Activated CD4-positive, alpha-beta T cell treated with anti-CD3 and anti-CD28 coated beads, Interleukin-2, amount 10 ng/mL, durations not matched to agents 24 days and 14 days (primary cell): ENCODE measurements at places on chromosomes 12 and 14. TPM values are rescaled to one million over a fixed set of nuclear protein-coding genes. Genes with fewer than 3 reads are reported as not detected.

DNA sequence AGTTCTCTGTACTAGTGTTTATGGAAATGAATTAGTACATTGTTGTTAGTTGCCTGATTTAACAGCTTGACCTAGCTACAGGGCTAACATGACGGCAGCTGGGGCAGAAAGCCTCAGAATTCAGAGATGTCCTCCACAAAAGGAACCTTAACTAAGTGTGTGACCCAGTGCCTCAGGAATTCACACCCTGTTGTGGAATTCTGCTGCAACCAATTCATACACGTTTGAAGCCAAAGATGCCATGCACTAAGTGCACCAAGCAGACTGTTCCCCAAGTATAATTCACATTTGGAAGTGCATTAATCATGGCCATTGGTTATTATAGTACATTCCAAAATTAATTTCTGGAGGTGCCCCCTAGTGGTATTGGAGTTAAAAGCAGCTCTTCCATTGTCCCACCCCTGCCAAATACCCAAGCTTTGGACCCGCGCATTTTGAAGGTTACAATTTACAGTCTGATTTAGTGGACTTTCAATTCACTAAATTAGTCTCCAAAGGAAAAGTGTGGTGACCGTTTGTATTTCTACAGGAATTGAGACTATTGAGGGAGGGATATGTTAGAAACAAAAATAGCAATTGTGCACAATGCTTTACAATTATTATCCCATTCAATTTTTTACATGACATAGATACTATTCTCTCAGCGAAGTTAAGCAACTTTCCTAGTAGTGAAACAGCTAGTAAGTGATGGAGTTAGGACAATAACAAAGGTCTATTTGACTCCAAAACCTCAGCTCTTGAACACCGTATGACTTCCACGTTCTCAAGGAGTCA is 85.9 kb downstream of the PAX9 start:
- no peak for DNase-seq

DNA sequence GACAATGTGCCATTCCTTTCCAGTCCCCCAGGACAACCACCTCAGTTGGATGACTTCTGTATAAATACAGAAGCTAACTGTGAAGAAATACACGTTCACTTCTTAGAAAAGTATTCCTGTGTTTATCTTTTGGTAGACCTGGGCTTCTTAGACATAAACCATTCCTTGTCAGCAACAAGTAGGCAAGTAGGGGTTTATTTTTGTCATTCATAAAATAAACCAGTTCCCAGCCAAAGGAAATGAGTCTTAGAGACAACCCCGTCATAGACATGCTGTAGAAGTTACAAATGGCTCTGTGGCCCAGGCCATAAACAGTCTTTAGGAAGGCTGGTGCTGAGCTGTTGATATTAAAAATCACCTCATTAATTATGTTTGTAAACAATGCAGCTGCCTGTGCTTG is 243.2 kb downstream of the SPTSSA start:
- DNase-seq: no peak

Gene OR6C76
- not detected in 2 replicates for total RNA-seq

GRCh38 chr14:90628825-90629224 is 187.4 kb downstream of the TTC7B start:
- DNase-seq: no peak

- no peak for DNase-seq
These were observed 63.7 kb upstream of the YARS2 start for GRCh38 chr12:32819424-32819823.

DNA sequence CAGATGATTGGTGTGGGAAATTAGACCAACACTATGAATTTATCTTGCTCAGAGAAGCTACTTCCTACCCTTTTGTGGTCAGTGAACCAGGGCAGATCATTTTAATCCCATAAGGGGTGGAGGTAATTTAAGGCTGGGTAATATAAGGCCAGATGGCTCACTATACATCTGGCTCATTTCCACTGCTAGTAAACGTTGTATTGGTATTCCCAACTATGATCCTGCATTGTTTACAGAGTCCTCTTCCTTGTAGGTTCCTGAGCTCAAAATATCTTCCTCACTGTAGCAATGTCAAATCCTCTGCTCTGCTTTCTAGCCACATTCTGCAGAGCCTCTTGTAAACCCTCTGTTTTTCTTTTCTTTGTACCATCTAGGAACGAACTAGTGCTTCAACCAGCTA is 93.0 kb upstream of the MGAT4C start:
- no peak for DNase-seq

Gene MIPOL1
- total RNA-seq: not detected in 2 replicates

DNA sequence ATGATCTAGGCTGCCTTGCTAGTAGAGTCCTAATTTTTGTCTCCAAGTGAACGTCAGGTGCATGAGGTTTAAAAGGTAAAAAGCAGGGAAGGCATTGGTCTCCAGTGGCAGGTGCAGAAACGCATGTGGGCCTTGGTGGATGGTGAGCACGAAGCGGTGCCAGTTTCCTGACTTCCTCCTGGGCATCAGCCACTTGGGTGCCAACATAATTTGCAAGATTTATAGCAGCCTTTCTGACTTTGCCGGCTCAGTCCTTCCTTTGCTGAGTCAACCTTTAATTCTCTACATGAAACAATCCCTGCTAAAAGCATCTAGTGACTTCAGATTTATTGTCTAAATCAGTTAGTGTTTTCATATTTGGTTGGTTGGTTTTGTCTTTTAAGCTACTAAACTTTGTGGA is 355.7 kb upstream of the TMEM132C start:
- no peak for DNase-seq

- no peak for DNase-seq
These were observed 93.9 kb downstream of the RPS6KA5 start for GRCh38 chr14:90966493-90966892.

Gene JDP2
- 1.1 and 1.4 TPM in 2 replicates for total RNA-seq

DNA sequence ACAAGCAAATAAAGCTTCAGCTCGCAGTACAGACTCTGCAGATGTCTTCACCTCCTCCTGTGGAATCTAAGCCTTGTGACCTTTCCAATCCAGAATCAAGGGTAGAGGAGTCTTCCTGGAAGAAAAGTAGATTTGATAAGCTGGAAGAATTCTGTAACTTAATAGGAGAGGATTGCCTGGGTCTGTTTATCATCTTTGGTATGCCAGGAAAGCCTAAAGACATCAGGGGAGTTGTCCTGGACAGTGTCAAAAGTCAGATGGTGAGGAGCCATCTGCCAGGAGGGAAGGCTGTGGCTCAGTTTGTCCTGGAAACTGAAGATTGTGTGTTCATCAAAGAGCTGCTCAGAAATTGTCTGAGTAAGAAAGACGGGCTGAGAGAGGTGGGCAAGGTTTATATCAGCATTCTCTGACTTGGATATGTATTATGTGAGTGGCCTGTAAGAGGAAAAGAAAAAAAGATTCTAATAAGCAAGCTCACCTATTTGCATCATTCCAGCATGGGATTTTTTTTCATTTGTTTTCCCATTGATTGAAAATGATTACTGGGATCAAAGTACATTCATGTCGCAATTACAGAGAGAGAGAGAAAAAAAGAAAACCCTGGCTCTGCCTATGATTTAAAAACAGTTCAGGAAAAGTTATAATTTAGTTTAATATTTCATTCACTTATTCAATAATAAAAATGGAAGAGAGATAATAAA is 767 bp downstream of the REP15 start:
- no peak for DNase-seq

Gene NID2
- 0.09 TPM in 2 replicates for total RNA-seq

Gene DLK1
- not detected in 2 replicates for total RNA-seq

GRCh38 chr14:105647784-105648608 is 121.6 kb downstream of the TMEM121 start:
- no peak for DNase-seq

DNA sequence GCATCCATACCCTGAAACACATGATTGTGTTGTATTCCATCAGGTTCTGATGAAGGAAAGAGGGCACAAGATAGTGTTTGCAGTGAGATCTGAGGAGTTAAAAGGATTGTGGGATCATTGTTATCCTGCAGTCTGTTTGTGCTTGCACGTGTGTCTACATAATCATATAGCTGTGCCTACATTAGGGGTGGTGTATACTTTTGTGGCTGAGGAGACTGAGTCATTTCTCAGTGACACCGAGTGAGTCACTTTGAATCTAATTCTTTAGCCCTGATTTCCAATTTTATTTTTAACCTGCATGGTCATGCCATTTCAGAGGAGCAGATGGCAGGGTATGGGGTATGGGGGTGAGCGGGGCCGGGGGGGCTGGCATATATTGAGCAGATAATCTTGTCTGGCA is 133.2 kb downstream of the ANO4 start:
- no peak for DNase-seq

DNA sequence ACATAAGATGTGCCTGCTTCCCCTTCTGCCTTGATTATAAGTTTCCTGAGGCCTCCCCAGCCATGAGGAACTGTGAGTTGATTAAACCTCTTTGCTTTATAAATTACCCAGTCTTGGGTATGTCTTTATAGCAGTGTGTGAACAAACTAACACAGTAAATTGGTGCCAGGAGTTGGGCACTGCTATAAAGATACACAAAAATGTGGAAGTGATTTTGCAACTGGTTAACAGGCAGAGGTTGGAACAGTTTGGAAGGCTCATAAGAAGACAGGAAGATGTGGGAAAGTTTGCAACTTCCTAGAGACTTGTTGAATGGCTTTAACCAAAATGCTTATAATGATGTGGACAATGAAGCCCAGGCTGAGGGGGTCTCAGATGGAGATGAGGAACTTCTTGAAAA is 264.1 kb downstream of the DACT1 start:
- DNase-seq: no peak

Gene HOXC10
- not detected in 2 replicates for total RNA-seq

Gene GALNT6
- 10.7 and 12.8 TPM in 2 replicates for total RNA-seq

DNA sequence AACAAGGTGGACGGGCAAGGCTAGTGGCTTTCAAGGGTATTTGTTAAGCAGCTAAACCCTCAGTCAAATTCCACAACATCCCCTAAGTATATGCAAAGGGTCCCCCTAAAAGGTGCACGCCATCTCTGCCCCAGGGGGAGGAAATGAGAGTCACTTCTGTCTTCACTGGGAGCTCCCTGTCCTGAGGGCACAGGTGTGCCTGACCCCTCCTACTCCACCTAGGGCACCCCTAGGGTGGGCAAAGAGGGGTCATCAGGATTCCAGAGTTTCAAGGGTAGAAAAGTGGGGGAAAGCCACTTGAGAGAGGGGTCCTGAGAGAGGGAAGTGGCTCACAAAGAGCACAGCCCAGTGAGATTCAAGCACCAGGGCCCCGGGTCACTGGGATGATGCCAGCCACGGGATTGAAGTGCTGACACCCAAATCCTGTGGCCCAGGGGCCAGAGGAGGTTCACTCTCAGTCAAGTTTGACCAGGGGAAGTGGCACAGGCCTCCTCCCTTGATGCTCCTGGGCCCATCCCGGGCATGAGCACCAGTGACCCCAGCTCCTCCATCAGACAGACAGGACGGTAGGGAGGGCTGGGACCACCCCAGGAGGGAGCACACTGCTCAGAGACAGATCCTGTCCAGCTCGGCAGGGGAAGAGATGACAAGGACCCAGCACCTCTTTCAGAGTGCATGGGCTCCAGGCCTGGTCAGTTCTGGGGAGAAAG is 82.3 kb upstream of the BCL11B start:
- no peak for DNase-seq

Gene GLT1D1
- 2.2 TPM in 2 replicates for total RNA-seq

- no peak for DNase-seq
These were observed 228.4 kb upstream of the NPAS3 start for GRCh38 chr14:32710231-32710671.

DNA sequence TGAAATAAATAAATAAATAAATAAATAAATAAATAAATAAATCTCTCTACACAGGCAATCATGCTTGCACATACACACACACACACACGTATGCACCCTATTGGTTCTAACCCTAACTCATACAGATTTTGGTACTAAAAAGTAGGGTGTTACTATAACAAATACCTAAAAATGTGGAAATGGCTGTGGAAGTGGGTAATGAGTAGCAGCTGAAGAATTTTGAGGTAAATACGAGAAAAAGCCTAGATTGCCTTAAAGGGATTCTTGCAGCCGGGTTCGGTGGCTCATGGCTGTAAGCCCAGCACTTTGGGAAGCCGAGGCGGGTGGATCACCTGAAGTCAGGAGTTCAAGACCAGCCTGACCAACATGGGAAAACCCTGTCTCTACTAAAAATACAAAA is 15.7 kb upstream of the SLC2A3 start:
- no peak for DNase-seq

- DNase-seq: no peak
These were observed 16.6 kb downstream of the SLC41A2 start for GRCh38 chr12:104941454-104941853.

Gene ZNF891
- total RNA-seq: 2.2 and 2.4 TPM in 2 replicates
